ENCODE measurements at places on chromosomes 1 and 21.

GRCh38 chr21:14686466-14687267 lies 140.6 kb upstream of the SAMSN1 start:
- no peak for DNase-seq

GRCh38 chr1:213986020-213986924 lies 1.5 kb upstream of the PROX1 start:
- DNase-seq = no peak

DNA sequence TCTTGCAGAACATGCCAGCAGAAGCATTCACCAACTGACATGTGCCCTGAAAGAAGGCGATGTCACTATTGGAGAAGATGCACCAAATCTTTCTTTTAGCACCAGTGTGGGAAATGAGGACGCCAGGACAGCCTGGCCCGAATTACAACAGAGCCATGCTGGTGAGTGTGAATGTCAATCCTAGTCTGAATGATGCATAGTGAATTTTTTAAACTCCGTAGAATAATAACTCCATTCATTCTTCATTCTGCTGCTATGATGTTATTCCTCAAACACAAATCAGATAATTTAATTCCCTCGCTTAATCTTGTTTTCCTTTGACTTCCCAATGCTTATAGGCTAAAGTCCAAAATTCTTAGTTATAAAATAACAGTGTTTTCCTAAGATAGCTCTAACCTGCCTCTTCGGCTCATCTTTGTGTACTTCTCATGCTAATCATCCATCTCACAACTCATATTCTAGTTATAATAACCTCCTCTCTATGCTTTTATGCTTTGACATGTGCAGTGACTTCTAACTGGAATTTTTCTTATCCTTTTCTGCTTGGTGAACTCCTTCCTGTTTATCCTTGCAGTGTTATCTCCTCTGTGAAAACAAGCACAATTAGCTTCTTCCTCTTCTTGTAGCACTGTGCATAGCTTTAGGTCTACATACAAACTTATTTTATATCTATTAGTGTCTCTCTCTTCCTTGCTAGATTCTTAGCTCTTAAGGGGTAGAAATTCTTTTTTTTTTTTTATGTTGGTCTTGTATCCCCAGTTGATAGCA lies 14.4 kb downstream of the SDCCAG8 start:
- no peak for DNase-seq

GRCh38 chr1:236808005-236808404 lies 12.9 kb downstream of the MTR start:
- no peak for DNase-seq

DNA sequence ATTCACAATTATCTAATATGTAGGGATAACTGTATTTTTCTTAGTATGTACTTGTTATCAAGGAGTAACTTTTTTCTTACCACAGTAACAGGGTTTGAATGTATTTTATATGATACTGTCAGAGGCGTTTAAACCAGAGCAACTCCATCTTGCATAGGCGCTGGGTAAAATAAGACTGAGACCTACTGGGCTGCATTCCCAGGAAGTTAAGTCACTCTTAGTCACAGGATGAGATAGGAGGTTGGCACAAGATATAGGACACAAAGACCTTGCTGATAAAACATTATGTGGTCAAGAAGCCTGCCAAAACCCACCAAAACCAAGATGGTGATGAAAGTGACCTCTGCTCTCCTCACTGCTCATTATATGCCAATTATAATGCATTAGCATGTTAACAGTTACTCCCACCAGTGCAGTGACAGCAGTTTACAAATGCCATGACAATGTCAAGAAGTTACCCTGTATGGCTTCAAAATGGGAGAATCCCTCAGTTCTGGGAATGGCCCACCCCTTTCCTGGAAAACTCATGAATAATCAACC lies 64.8 kb downstream of the RPE65 start:
- DNase-seq = no peak

DNA sequence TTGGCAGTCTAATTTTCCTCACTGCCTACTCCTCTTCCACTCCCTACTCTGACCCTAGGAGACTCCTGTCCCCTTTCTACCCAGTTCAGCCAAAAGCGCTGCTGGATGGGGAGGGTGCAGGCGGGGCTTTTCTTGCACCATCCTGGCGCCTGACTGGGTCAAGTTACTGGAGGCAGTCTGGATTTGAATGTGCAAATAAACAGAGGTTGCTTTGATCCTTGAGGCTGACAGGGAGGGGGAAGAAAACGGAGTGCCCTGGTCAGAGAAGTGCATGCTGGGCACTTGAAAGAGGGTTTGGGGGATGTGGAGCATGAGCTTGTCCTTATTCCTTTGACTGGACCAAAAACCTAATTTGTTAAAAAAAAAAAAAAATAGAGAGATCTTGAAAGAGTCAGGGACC lies 76.8 kb upstream of the SOX13 start:
- no peak for DNase-seq

Data from activated CD8-positive, alpha-beta T cell treated with anti-CD3 and anti-CD28 coated beads, Interleukin-2, amount 10 ng/mL, durations not matched to agents 7 days and 5 days (primary cell).